ENCODE measurements at places on chromosomes 12 and 14.
A peak's percentile ranks its signal among the peaks of the same experiment; 100 is the strongest.

DNA sequence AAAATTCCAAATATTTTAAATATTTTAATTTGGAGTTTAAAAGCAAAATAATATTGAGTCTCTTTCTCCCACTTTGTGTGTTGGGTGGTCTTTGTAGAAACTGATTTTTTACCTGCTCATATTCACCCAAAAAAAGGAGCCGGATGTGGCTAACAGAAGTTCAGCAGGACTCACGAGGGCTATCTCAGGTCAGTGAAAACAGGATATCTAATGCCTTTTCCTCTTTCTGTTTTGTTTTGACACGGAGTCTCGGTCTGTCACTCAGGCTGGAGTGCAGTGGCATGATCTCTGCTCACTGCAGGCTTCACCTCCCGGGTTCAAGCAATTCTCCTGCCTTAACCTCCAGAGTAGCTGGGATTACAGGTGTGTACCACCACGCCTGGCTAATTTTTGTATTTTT is 30.8 kb downstream of the COA8 start:
- no peak for DNase-seq

GRCh38 chr14:100065942-100066574 is 836 bp downstream of the EVL start:
- DNase-seq, result no peak

- DNase-seq, result no peak
Observed at GRCh38 chr12:92259291-92259690, 113.6 kb upstream of the BTG1 start.

- DNase-seq, result peak; percentile 13
Observed at GRCh38 chr12:25759752-25760151, 198.7 kb upstream of the RASSF8 start.

- DNase-seq, result no peak
Observed at GRCh38 chr14:100729982-100730381, 3.3 kb downstream of the DLK1 start.

GRCh38 chr12:79689477-79690141 is 1.2 kb downstream of the PAWR start:
- DNase-seq, result peak; percentile 72

DNA sequence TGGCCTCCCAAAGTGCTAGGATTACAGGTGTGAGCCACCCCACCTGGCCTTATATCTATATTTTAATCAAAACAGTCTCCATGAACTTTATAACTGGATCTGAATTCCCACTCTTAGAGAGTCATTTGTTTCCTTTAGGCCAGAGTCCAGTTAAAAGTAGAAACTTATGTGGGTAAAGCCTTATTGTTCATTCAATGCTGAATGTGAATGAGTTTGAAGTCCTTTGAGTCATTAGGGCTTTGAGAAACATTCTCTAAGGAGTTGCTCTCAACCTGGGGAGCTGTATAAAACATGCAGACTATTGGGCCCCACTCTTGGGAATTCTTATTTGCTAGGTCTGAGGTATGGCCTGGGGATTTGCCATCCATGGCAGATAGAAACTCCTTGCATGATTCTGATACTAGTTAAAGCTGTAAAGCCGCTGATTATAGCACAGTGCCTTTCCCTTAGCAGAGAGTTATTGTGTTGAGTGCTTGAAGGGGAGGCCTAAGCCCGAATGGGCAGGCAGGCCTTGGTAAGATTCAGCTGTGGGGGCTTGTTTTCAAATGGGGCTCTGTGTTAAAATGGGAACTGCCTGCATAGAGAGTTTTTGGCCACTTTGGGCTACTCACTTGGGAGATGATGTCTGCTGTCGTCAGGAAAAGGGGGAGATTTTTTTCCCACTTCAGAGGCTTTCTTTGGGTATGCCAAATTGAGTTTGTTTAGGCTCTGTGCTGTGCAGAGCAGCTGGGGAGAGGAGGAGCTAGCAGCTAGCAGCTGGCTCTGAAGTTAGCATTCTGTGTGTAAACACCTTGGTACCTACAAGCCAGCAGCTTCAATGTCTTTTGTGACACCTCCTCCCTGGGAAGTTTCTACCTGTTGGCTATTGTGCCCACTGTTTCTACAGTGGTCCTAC is 117.5 kb downstream of the DACT1 start:
- DNase-seq, result peak; percentile 52

DNA sequence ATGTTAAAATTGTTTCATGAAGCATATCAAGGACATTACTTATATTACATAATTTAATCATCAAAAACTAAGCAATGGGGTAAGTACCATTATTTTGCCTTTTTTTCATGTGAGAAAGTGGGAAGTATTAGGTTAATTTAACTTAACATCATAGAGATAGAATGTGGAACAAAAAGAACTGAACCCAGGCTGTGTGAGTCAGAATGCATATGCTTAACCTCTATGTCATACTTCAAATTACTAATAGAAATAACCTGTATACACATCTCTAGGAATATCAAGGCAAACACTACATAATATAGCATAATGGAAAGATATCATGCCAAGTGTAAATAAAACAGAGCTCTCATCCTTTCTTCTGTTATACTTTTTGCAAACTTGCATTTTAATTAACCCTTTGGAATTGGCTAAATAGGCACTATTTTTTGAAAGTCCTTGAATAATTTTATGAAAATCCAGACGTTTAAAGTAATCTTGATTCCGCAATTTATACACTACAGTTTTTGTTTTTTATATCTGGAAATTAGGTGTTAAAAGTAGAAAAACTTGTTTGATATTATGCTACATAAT is 777.7 kb downstream of the SLC6A15 start:
- DNase-seq, result no peak

DNA sequence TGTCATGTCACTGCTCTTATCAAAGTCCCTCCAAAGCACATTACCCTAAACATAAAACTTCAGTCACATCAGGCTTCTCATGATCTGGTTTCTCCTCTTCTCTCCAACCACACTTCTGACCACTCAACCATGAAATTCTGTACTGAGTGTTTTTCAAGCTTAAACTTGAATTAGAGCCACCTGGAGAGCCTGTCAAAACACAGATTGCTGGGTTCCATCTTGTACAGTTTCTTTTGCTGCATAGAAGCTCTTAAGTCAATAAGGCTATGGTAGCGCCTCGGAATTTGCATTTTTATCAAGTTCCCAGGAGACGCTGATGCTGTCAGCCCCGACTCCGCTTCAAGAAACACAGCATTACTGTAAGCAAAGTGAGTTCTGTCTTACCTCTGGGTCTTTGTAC is 16.4 kb upstream of the SRRM4 start:
- no peak for DNase-seq

DNA sequence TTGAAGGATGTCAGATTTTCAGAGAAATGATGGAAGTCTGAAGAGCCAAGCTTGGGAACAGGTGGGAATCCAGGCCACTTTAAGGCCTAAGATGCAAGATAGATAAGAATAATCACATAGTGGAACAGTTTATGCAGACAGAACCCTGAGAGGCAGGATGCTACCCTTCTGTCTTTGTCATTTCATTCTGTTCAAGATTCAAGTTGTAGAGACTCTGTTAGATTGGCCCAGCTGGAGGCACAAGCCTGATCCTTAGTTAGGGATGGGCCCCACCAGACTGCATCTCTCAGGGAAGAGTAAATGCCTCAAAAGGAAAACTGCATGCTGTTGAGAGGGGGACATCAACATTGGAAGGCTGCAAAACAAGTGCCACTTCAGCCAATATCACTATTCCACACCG is 287.0 kb downstream of the PCNX1 start:
- DNase-seq, result no peak

DNA sequence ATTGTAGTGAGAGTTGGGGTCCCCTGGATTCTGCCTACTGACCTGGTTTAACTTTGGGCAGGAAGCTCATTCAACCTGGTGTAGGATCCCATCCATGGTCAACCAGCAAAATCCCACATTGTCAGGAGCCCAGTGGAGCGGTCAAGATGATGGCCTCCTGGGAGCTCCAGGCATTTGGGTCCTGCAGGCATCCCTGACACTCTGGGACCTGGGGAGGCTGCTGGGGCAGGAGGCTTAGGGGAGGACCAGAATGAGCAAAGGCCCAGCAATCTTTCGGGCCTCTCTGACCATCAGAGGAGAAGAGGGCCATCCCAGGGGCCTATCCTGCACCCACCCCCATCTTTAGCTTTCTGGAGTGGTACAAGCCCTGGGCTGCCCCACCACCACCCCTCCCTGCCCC is 104.0 kb downstream of the PRMT8 start:
- DNase-seq, result no peak

DNA sequence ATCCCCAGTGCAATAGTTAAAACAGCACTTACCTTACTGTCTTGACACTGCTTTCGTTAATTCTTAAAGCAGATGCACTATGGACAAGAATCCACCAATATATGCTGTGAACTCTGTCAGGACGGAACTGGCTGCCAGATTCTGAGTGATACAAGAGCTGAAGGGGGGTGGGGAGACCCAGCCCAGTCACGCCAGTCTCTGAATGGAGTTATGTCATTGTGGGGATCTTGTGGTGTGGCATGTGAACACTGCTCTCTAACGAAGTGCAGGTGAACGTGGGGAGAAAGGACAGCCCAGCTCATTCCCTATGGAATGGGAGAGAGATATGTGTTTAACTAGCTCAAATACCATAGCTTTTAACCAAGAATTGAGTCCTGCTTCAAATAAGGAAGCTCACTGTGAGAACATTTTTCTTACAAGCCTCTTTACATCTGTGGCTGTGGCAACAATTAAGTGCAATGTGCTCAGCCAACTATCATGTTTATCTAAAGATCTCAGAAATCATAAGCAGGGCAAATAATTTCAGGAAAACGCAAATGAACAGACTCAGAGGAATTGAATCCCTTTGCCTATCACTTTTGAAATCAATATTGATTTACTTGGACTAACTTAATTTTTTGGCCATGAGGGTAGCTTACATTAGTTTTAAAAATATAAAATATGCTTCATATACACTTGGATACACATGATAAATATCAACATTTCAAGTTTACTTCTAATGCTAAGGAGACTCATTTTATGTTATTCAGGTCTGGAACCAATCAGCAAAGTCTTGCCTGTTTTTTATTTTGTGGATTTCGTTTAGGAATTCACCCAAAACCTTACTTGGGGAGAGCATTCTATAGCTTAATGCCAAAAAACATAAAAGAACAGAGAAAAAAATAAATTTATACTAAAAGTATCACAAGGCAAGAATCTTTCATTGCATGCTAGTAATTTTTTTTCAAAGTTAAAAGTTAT is at the start of gene LUM:
Gene LUM, minus strand, starts transcription at position 129 of the 960 bp plus-strand sequence. CDS start 2,515 bp downstream, outside the sequence.
- peak; percentile 78 for DNase-seq

- DNase-seq, result no peak
Observed at GRCh38 chr14:94176808-94177207, 2.7 kb downstream of the PPP4R4 start.

GRCh38 chr12:75702477-75703093 is 191.2 kb upstream of the KRR1 start:
- no peak for DNase-seq

- DNase-seq, result no peak
Observed at GRCh38 chr12:113169697-113170096, 15.6 kb downstream of the DDX54 start.

GRCh38 chr14:55274751-55275150 is 3.5 kb downstream of the FBXO34 start:
- peak; percentile 46 for DNase-seq

GRCh38 chr12:1747609-1748008 is 56.7 kb downstream of the ADIPOR2 start:
- DNase-seq, result no peak

GRCh38 chr12:22101749-22102243 is 55.8 kb downstream of the CMAS start:
- peak; percentile 95 for DNase-seq

GRCh38 chr12:15928870-15929571 is 17.9 kb downstream of the DERA start:
- peak; percentile 28 for DNase-seq

- peak; percentile 88 for DNase-seq
Observed at GRCh38 chr12:91326058-91327027, 143.7 kb upstream of the DCN start.

GRCh38 chr14:64196814-64197411 is 97.3 kb downstream of the ESR2 start:
- DNase-seq, result peak; percentile 77

GRCh38 chr14:55059333-55059732 is 7.9 kb downstream of the MAPK1IP1L start:
- no peak for DNase-seq

GRCh38 chr14:100534528-100535286 is 52.5 kb downstream of the BEGAIN start:
- DNase-seq, result no peak

GRCh38 chr14:77148510-77149231 is 7.1 kb upstream of the ZDHHC22 start:
- DNase-seq, result no peak

- peak; percentile 28 for DNase-seq
Observed at GRCh38 chr14:100972118-100972897, 68.8 kb upstream of the RTL1 start.

- DNase-seq, result no peak
Observed at GRCh38 chr12:18457362-18457761, 196.0 kb downstream of the PIK3C2G start.

GRCh38 chr12:78568321-78569020 is 296.1 kb upstream of the SYT1 start:
- DNase-seq, result peak; percentile 82

- DNase-seq, result peak; percentile 18
Observed at GRCh38 chr12:47745485-47746041, 13.1 kb downstream of the RAPGEF3 start.

GRCh38 chr12:31000751-31001150 is 72.9 kb upstream of the DDX11 start:
- DNase-seq, result peak; percentile 39

- peak; percentile 87 for DNase-seq
Observed at GRCh38 chr12:31732926-31733548, 4.2 kb upstream of the AMN1 start.

GRCh38 chr12:32248441-32249140 is 141.9 kb downstream of the BICD1 start:
- DNase-seq, result no peak

DNA sequence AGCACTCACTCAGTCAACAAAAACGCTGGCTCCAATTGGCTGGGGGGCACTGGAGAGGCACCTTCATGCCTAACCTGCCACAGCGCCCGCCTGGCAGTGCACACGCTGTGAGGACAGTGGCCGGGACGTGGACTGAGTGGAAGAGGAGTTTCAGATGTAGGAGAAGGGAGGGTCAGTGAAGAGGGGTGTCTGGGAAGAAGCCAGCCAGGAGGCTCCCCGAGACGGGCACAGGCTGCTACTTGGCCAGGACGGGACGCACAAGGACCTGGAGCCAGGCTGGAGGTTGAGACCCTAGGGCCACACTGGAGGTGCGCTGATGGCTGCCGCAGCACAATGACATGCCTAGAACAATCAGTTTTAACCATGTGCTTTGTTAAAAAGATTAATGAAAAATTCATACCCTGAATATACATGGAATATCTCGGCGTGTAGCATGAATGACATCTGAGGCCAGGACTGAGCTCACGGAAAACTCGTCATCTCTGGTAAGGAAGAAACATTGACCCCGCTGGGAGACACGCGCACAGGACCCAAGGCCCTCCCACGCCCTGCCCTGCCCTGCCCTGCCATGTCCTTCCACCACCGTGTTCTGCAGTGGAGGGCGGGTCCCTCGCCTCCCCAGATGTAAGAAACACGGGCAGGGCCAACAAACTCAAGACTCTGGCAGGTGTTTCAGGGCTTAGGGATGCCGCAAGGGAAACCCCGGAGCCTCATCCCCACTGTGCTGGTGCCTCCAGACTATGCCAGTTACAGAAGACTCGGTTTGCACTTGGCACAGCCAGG is 25.0 kb downstream of the AMN start:
- DNase-seq, result no peak

Data from astrocyte of the hippocampus (primary cell).